ENCODE measurements at places on chromosomes 6 and 20. TPM values are rescaled to one million over a fixed set of nuclear protein-coding genes. Genes with fewer than 3 reads are reported as not detected.
A peak's percentile ranks its signal among the peaks of the same experiment; 100 is the strongest.

- no peak for ATAC-seq
These were observed 20.0 kb upstream of the BEND6 start for GRCh38 chr6:56934876-56935275.

DNA sequence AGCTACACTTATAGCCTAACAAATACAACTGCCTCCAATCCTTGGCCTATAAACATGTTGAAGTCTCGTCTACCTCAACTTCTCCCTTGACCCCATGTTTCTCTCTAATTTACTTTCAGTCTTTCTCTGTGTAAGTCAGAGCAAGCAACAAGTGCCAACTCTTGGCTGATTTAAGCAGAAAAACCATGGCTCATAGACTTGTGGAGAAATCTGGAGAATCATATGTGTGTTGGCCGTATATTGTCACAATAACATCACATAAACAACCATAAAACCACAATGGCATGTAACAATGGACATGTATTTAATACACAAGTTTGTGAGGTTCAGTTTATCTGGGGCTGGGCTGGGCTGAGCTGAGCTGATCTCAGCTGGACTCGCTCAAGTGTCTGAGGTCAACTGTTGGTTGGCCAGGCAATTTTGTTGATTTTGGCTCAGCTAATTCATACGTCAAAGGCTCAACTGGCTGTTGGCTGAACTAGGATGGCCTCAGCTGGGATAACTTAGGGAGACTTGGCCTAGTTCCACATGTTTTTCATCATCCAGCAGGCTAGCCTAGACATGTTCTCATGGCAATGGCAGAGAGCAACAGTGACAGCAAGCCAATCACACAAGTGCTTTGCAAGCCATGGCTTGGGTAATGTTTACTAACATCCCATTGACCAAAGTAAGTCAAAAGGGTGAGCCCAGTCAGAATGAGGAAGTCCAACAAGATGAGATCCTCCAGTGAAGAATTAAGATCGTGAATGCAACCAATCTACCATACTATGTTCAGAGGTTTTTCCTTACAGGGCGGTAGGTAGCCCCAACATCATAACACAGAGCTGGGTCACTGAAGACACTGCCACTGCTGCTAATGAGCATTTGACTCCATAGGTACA lies 12.9 kb upstream of the TBC1D22B start:
- peak; percentile 90 for ATAC-seq

DNA sequence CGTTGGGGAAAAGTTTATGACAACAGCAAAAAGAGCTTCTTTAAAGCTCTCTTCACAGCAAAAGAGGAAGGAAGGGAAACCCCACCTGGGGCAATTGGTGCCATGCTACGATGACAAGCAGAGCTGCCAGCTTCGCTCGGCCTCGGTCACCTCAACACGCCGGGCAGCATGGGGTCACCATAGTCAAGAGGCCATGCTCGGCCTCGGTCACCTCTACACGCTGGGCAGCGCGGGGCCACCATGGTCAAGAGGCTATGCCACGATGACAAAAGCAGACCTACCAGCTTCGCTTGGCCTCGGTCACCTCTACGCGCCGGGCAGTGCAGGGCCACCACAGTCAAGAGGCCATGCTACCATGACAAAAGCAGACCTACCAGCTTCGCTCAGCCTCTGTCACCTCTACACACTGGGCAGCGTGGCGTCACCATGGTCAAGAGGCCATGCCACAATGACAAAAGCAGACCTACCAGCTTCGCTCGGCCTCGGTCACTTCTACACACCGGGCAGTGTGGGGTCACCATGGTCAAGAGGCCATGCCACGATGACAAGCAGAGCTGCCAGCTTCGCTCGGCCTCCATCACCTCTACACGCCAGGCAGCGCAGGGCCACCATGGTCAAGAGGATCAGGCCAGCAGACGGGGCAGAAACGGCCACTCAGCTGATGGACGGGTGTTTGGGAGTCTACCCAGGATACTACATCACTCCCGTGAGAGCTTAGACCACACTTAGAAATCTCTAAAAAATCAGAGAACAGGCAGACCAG lies 12.1 kb downstream of the APMAP start:
- ATAC-seq: no peak

DNA sequence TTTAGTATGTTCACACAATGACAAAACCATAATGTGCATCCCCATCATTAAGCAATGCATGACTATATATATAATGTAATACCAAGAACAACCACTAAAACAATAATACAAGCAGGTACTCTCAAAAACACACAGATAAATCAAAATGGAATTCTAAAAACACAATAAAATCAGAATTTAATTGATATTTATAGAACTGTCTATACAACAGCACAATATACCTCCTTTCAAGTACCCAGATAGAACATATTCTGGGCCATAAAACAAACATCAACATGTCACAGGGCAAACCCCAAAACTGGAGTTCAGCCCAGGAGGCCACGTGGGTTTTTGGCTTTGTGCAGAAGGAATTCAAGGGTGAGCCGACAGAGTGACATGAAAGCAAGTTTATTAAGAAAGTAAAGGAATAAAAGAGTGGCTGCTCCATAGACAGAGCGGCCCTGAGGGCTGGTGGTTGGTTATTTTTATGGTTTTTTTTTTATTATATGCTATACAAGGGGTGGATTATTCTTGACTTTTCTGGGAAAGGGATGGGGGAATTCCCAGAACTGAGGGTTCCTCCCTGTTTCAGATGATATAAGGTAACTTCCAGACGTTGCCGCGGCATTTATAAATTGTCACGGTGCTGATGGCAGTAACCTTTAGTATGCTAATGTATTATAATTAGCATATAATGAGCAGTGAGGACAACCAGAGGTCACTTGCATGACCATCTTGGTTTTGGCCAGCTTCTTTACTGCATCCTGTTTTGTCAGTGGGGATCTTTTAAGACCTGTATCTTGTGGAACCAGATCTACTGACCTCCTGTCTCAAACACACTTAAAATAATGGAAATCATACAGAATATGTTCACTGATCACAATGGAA lies 5.6 kb downstream of the RAB23 start:
- peak; percentile 38 for ATAC-seq

- no peak for ATAC-seq
These were observed 145.4 kb downstream of the DST start for GRCh38 chr6:56497240-56497639.

GRCh38 chr20:32487381-32487780 lies 97.8 kb downstream of the NOL4L start:
- no peak for ATAC-seq

GRCh38 chr6:96947055-96947454 lies 22.5 kb downstream of the KLHL32 start:
- no peak for ATAC-seq

- ATAC-seq: no peak
These were observed 4.9 kb downstream of the SCML4 start for GRCh38 chr6:107819217-107819616.

GRCh38 chr6:26331218-26332073 lies 33.6 kb upstream of the BTN3A2 start:
- peak; percentile 33 for ATAC-seq

GRCh38 chr20:32338665-32339064 lies 19.5 kb upstream of the ASXL1 start:
- ATAC-seq: no peak

GRCh38 chr6:19052219-19052618 lies 665.1 kb downstream of the RNF144B start:
- no peak for ATAC-seq

DNA sequence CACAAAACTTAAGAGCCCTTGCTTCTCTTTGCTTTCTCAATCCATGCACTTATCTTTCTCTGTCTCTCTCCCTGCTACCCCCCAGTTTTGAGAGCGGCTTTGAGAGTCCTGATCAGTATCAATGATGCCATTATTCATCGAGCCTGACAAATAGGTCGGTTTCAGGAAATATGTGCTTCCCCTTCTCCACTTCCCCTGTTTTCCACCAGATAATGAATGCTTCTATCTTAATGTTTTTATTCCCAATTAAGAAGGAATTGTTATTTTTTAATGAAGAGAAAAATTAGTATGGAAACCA lies 117.7 kb downstream of the KIF13A start:
- no peak for ATAC-seq

DNA sequence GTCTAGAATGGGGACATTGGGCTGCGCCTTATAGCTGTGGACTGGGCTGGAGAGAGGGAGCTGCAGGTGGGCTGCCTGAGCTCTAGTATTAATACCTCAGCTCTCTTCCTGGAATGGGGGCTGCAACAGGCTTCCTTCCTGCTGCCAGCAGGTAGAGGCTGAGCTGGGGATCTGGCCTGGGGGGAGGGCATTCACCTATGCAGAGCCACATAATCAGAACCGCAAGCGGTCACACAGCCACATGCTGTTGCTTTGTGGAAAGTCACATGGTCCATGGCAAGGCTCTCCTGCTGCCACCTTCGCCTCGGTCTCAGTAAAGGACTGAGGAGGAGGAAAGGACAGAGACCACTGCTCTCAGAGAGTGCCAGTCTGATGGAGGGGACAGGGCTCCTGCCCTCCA lies 35.7 kb downstream of the ITPR3 start:
- ATAC-seq: no peak

- no peak for ATAC-seq
These were observed 83.0 kb downstream of the SCAND1 start for GRCh38 chr20:35871259-35871771.

GRCh38 chr6:96889146-96889545 lies 8.5 kb downstream of the NDUFAF4 start:
- ATAC-seq: no peak

GRCh38 chr20:50122763-50123162 lies 9.8 kb upstream of the UBE2V1 start:
- no peak for ATAC-seq

DNA sequence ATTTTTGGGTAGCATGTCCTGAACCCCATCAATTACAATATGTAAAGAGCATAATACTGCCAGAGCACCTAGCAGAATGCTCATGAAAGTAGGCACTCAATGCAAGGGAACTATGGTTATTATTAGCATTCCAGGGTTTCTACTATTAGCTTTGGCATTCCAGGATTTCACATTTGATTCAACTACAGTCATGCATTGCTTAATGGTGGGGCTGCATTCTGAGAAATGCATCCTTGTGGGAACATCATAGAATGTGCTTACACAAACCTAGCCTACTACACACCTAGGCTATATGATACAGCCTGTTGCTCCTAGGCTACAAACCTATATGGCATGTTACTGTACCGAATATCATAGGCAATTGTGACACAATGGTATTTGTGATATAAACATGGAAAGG lies 247.8 kb downstream of the CD83 start:
- ATAC-seq: no peak

GRCh38 chr6:23282252-23283021 lies 713.1 kb downstream of the HDGFL1 start:
- ATAC-seq: no peak

- ATAC-seq: peak; percentile 57
These were observed 130.6 kb upstream of the INSM1 start for GRCh38 chr20:20237093-20237959.

GRCh38 chr20:64093013-64093503 lies 8.9 kb upstream of the LKAAEAR1 start:
- peak; percentile 4 for ATAC-seq

- ATAC-seq: no peak
These were observed 169.4 kb upstream of the JAG1 start for GRCh38 chr20:10843146-10843711.

GRCh38 chr6:20115246-20115980 lies 96.9 kb downstream of the MBOAT1 start:
- ATAC-seq: no peak

DNA sequence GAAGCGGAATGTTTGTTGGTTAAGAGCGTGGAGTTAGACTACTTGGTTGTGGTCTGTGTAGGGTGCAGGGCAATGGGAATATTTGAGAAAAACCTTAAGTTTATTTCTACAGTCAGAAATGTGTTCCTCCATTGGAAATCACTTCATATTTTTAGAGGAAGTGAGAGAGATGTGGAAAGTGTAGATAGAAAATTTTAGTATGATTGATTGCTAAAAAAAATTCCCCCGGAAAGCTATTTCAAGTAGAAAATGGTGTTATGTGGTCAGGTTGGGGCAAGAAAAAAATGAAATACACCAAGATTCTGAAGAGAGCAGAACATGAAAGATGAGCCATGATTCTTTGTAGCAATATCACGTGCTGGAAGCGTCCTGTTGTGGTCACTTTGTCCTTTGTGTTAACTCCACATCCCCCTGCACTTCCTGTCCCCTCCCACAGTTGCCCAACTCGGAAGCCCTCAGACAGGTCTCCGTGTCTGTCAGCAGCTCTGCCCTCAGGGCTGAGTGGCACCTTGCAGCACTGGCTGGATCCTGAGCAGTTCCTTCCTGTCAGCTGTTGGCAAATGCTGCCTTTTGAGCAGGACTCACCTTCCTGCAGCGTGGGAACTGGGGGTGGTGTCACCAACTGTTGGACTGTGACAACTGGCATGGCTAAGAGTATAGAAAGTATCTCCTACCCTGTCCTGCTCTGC lies 137.5 kb upstream of the SLC24A3 start:
- peak; percentile 85 for ATAC-seq

DNA sequence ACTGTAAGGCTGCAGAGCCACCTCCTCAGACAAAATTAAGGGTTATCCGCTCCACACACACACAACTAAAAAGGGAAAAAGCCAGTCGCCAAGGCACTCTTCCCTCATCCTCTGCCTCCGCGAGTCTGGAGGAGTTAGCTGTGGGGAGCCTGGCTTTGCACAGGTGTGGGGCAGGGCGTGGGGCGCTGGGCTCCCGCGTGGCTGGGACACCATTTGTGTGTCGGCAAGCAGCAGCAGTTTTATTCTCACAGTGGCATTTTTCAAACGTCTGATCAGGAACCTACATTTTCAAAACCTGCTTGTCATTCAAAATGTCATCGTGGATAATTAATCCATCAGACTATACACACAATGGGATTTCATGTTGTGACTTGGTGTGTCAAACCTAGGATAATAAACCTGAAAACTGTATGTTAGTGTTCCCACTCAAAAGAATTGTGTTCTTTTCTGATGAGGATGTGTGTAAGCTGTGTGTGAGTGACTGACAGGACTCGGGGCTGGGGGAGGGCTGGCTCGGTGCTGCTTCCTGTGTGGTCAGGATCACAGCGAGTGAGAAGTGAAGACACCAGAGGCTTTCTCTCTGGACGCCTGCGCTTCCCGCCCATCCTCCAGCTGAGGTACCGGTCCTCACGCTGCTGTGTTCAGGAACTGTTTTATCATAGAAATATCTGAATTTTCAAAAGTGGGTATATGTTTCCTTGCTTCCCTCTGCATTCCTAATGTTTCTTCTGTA lies 83.1 kb downstream of the IRF4 start:
- peak; percentile 31 for ATAC-seq

TMEM170B gene
- 0.20 TPM for total RNA-seq

SUMO4 gene
- total RNA-seq: 1.1 TPM

SCGN gene
- not detected for total RNA-seq

PRKN gene
- total RNA-seq: 2.4 TPM

GUCA1A gene
- not detected for total RNA-seq

CPXM1 gene
- total RNA-seq: 2.0 TPM

CST1 gene
- total RNA-seq: not detected

AGER gene
- total RNA-seq: 2.7 TPM

HLA-DMA gene
- 16.2 TPM for total RNA-seq

MBOAT1 gene
- total RNA-seq: 6.3 TPM

PGM3 gene
- total RNA-seq: 17.4 TPM

EMILIN3 gene
- total RNA-seq: 0.12 TPM

HLA-G gene
- 0.16 TPM for total RNA-seq

CD93 gene
- 7.9 TPM for total RNA-seq

GCNT2 gene
- 8.1 TPM for total RNA-seq

CLVS2 gene
- not detected for total RNA-seq

RNF144B gene
- total RNA-seq: 21.6 TPM

C6orf132 gene
- total RNA-seq: 216 TPM
